ENCODE measurements at places on chromosomes 3 and 15.

- DNase-seq: no peak
Observed at GRCh38 chr3:146498002-146498736, 28.8 kb upstream of the PLSCR2 start.

DNA sequence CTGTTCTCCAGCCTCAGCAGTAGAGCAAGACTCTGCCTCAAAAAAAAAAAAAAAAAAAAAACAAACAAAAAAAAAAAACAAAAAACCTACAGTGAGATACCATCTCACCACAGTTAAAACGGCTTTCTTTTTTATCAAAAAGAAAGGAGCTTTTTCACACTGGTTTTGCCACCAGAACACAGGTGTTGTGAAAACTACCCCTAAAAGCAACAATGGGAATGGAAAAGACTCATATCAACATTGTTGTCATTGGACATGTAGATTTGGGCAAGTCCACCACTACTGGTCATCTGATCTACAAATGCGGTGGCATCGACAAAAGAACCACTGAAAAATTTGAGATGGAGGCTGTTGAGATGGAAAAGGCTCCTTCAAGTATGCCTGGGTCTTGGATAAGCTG is 24.8 kb upstream of the SLC25A38 start:
- DNase-seq: no peak

DNA sequence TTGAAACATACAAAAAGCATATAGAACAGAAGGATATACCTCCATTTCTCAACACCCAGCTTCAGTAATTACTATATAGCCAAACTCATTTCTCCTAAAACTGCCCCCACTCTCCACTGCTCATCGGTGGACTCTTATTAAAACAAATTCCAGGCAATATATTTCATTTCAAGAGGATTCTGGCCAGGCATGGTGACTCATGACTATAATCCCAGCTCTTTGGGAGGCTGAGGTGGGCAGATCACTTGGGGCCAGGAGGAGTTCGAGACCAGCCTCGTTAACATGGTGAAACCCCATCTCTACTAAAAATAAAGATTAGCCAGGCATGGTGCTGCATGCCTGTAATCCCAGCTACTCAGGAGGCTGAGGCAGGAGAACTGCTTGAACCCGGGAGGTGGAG is 40.9 kb downstream of the SNX4 start:
- no peak for DNase-seq

GRCh38 chr15:85886309-85886811 is 91.6 kb upstream of the KLHL25 start:
- no peak for DNase-seq

DNA sequence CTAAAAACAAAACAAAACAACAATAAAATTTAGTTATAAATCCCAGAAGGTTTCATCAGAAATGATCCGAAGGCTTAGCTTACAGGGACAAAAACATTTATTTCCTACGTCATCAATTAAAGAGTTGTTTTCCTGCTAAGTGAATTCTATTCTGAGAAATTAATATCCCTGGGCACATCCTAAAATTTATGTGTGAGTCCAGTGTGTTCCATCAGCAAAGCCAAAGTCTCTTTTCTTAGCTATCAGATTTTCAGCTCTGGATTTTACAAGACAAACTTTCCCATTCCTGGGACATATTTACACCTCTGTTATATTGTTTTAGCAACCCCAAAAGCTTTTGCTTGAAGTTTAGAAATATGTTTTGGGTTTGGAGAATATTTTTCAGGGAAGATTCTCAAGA is 4.4 kb upstream of the TMC3 start:
- DNase-seq: no peak

- DNase-seq: no peak
Observed at GRCh38 chr3:24388611-24389010, 106.0 kb downstream of the THRB start.

DNA sequence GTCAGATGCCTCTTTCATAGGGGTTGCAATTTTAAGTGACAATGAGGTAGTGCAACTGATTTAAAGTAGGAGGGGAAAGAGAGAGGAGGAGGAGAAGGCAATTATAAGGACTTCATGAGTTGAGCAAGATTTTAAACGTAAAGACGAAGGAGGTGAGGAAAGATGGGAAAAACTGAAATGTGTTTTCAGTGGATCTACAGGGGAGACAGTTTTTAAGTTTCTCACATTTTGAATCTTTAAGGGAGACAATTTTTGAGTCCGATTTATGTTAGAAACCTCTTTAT is 68.7 kb upstream of the LIMD1 start:
- no peak for DNase-seq

GRCh38 chr3:125381743-125382142 is 6.6 kb upstream of the ZNF148 start:
- DNase-seq: peak; percentile 16

GRCh38 chr15:66621491-66622467 is 56.0 kb upstream of the LCTL start:
- no peak for DNase-seq

DNA sequence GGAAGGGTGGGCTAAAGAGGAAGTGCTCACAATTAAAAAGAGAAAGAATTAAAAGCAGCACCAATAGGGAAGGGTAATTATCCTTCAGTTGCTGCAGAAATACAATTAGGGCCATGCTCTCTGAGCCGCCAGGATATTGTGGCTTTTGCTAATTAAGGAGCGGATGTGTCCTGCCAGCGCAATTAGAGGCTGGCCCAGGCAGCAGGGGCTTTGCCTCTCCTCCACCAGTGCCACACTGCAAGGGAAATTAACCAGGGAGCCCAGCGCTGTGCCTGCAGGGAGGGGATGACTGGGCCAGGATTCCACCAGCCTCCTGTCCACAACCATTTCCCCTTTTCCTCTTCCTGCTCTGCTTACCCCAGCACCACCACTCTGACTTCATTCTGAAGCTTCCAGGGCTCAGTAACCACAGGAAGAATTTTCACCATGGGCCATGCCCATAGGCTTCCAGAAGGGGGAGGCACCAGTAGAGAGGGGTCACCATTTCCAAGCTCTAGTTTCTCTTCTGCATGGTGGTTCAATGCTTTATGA is 10.4 kb upstream of the AEN start:
- peak; percentile 96 for DNase-seq

DNA sequence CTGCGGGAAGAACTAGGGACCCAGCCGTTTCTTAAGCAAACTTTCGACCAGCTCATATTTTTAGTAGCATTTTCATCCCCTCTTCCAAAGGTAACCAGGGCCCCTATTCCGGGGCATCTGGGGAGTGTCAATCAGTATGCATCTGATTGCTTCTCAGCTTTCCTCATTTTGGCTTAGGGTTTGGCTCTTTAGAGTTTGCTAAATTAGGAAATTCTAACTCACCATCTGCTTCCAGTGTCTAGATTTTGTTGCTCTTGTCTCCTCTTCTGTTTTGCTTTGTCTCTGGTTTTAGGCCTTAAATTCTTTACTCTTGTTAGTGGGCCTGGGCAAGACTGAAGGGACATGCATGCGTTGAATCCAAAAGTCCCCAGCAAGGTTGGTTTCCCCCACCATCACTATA is 9.6 kb upstream of the ABTB1 start:
- no peak for DNase-seq

GRCh38 chr3:169604568-169604967 is 58.9 kb downstream of the MECOM start:
- DNase-seq: no peak

DNA sequence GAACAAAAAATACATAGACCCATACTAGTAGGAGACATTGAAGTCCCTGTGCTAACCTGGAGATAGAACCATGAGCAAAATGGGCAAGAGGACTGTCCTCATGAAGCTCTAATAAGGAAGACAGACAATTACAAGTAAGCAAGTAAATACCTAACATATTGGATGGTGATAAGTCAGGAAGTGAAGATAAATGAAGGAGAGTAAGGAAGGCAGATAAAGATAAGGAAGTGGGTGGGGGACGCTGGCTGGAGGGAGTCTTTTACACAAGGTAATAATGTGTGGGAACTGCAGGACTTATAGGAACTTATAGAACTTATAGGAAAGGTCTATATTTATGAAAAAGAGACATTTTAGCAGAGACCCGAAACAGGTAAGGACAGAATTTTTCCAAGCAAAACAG is 148.9 kb upstream of the ABI3BP start:
- DNase-seq: no peak

DNA sequence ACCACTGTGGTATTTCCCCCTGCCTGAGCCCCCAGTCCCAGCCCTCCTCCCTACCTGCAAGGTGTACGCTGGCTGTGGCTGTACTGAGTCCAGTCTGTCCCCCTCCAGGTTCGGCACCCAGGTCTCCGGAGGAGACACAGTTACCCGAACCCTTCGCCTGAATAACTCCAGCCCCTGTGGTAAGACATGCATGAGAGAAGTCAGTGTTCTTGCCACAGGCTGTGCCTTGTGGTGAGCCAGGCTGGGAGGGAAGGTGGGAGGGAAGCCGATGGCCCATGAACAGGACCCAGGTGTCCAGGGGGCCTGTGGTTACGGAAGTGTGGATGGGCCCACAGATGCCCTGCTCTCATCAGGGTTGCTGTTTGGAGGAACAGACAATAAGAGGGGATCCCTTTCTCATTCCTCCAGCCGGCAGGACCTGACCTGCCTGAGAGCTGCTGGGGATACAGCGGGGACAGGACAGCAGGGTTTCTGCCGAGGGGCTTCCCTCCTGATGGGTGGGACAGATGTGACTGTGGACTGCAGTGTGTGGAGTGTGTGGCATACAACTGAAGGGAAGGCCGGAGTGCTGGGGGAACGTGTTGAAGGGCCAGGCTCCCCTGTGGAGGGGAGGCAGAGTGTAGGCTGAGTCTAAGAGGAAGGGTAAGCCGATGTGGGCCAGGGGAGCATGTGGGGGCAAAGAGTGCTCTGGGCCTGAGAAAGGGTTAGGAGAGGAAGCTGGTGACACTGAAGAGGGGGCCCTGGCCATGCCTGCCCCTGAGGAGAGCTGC is 21.9 kb downstream of the ACAA1 start:
- DNase-seq: no peak

- DNase-seq: peak; percentile 96
Observed at GRCh38 chr3:53350652-53351051, 3.3 kb upstream of the DCP1A start.

DNA sequence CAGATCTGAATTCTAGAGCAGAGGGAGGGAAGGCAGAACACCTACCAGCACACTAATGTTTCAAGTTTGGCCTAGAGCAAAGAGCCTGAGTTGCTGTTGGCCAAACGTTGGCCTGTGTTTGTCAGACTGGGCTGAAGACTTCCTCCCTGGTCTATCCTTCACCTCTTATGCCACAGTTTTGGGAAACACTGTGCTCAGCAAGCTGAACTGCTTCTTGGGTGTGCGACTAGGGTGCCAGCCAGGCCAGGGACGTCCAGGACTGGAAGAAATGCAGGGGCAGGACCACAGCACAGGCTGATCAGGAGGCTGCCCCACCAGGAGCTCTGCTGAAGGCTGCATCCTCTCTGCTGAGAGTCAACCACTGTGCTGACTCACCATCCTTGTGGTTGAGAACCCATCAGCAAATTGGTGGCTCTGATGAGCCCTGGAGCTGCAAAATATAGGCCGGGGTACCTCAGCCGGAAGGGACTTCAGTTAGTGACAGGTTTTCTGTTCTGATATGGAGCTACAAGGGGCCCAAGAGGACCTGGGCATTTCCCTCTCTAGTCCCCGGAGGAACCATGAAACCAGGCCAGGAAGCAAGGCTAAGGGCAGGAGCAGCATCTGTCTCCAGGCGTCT is 131.6 kb upstream of the RASGRP1 start:
- peak; percentile 88 for DNase-seq

DNA sequence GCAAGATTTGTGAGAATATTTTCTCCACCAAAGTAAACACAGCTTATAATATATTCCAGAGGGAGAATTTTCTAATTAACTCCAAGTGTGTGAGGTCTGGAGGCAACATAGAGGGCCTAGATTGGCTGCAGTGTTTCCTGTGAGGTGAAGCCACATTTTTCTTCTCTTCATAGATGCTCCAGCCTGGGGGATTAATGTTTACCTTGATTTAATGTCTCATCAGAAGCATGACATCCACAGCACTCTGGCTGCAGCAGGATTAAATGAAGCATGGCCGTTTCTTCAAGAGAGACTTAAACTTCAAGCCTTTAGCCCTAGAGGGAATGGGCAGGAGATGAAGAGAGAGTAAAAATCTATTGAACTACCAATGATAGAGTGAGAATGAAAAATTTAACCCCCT is 137.9 kb upstream of the ZBTB20 start:
- no peak for DNase-seq

- no peak for DNase-seq
Observed at GRCh38 chr3:7421065-7421464, 560.1 kb downstream of the GRM7 start.

- no peak for DNase-seq
Observed at GRCh38 chr3:47581422-47581821, 2.8 kb upstream of the CSPG5 start.

- DNase-seq: peak; percentile 87
Observed at GRCh38 chr3:15327941-15328340, 4.4 kb downstream of the SH3BP5 start.

GRCh38 chr3:52254608-52255007 is 9.0 kb downstream of the PPM1M start:
- DNase-seq: no peak

DNA sequence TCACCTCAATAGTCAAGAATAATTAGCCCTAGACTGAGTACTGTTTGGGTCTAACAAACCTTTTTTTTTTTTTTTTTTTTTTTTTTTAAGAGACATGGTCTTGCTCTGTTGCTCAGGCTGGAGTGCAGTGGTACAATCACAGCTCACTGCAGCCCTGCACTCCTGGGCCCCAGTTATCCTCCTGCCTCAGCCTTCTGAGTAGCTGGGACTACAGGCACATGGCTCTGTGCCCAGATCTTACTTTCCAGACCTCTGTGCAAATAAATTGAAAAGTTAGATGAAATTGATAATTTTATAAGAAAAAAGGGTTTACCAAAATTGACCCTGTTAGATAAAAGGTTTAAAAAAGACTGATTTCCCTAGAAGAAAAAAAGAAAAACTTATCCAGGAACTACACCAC is 79.0 kb downstream of the NR2E3 start:
- DNase-seq: no peak

DNA sequence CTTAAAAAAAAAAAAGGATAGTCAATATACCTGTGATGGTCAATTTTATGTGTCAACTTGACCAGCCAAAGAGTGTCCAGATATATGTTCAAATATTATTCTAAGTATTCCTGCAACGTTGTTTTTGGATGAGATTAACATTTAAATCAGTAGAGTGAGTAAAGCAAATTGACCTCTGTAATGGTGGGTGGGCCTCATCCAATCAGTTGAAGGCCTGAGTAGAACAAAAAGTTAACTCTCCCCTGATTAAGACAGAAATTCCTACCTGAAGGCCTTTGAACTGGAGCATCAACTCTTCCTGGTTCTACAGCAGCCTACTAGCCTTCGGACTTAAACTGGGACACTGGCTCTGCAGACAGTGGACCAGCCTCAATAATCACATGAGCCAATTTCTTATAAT is 154.1 kb downstream of the FGF12 start:
- DNase-seq: no peak

DNA sequence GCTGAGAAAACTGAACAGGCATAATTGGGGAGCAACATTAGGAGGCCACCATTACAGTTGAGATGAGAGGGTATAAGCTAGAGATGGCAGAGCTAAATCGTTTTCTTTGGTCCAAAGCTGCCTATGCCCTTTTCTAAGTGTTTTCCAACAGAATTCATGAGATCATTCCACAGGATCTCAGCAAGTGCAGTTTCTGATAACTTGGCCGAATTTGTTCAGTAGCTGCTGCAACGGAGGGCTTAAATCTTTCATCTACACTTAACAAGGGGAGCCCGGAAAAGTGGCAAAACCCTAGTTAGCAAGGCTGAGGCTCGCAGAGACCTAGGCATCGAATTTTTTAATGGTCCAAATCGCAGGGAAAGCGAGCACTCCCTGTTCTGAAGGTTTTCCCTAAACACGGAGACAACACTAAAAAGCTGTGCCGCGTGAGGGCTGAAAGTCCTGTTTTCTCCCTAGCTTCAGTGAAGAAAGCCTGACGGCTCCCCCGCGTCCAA is 531 bp upstream of the BLOC1S6 start:
- DNase-seq: no peak
